Nephron progenitor cell (in vitro differentiated cells): ENCODE measurements at places on chromosomes 12 and 14.

GRCh38 chr12:31005256-31005943 is 68.3 kb upstream of the DDX11 start:
- DNase-seq, result no peak
- H3K27ac ChIP-seq, result no peak overlapping the region
- no peak overlapping the region for H3K4me3 ChIP-seq

DNA sequence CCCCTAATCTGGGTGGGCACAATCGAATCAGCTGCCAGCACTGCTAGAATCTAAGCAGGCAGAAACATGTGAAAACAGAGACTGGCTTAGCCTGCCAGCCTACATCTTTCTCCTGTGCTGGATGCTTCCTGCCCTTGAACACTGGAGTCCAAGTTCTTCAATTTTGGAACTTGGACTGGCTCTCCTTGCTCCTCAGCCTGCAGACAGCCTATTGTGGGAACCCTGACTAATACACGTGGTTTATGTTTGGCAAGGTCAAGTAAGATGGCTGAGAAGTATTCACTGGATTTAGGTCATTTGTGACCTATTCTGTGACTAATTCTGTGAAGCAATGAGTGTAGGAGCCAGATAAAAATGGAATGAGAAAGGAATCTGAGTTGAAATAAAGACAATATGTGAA is 11.0 kb downstream of the GPR135 start:
- no peak overlapping the region for H3K4me3 ChIP-seq
- H3K27me3 ChIP-seq, result no peaks in the 10 kb centered on the region
- peaks cover 49% of the 10 kb centered on the region for H3K36me3 ChIP-seq
- H3K4me1 ChIP-seq, result no peaks in the 10 kb centered on the region

- peaks cover 5% of the 10 kb centered on the region for H3K36me3 ChIP-seq
- DNase-seq, result no peak
- H3K27me3 ChIP-seq, result peaks cover 2% of the 10 kb centered on the region
- no peaks in the 10 kb centered on the region for H3K4me1 ChIP-seq
- no peak overlapping the region for H3K4me3 ChIP-seq
Measured at GRCh38 chr12:105100998-105101397, 6.5 kb upstream of the WASHC4 start.

- H3K27ac ChIP-seq, result no peak overlapping the region
- H3K4me3 ChIP-seq, result no peak overlapping the region
- H3K27me3 ChIP-seq, result no peaks in the 10 kb centered on the region
- H3K36me3 ChIP-seq, result peaks cover 65% of the 10 kb centered on the region
- H3K4me1 ChIP-seq, result peaks cover 19% of the 10 kb centered on the region
Measured at GRCh38 chr12:128675576-128675975, 148.2 kb downstream of the SLC15A4 start.

DNA sequence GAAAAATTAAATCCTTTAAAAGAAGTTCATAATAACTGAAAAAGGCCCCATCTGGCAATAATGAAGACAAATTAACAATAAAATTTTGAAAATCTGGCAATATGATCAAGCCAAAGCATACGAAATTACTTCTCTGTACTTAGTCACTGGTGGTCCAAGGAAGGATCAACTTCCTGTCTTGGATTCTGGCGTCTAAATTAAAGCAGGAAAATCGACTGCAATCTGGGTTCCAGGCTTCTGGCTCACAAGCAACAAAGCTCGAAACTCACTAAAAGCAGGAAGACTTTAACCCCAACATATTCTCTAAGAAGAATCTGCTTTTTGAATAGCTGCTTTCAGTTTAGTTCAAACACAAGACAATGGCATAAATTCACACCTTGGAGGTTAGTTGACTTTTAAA is 49.7 kb downstream of the LRIG3 start:
- H3K27me3 ChIP-seq, result no peaks in the 10 kb centered on the region
- no peaks in the 10 kb centered on the region for H3K4me1 ChIP-seq
- H3K27ac ChIP-seq, result peak overlapping the region; percentile 54
- no peak for DNase-seq
- peaks cover 80% of the 10 kb centered on the region for H3K36me3 ChIP-seq

DNA sequence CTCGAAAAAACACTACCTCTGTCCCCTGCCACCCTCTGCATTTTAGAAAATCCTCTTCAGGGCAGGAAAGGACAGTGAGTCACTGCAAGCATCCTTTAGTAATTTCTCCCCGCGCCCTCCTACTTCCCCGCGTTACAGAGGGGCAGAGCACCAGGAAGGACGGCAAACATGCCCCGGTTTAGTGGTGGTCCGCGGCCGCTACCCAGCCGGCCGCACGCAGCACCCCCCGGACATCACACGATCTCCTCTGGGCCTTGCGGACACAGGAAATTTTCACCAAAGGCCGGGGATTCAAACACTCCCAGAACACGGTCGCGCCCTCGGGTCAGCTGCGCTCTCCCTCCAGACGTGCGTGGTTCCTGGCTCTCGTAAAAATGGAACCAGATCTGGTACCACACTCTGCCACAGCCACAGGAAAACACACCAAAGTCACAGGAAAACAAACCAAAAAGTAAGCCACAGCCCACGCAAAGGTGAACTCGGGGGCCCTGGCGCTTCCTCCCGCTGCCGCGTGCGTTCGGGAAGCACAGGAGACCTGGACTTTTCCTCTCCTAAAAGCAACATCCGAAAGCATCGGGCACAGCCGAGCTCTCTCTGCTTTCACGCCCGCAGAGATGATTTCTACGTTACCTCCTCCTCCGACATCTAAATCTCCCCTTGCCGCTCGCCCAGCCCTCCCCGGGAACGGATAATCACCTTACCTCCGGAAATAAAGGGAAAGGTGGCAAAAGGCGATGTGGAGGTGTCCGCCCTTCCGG is 839 bp downstream of the SLC38A1 start:
- no peaks in the 10 kb centered on the region for H3K27me3 ChIP-seq
- no peak overlapping the region for H3K27ac ChIP-seq
- H3K36me3 ChIP-seq, result no peaks in the 10 kb centered on the region
- peaks cover 17% of the 10 kb centered on the region for H3K4me1 ChIP-seq

- peaks cover 7% of the 10 kb centered on the region for H3K27me3 ChIP-seq
- H3K27ac ChIP-seq, result no peak overlapping the region
- H3K4me1 ChIP-seq, result no peaks in the 10 kb centered on the region
- no peak for DNase-seq
Measured at GRCh38 chr12:37543131-37543965, 773.2 kb upstream of the ALG10B start.

DNA sequence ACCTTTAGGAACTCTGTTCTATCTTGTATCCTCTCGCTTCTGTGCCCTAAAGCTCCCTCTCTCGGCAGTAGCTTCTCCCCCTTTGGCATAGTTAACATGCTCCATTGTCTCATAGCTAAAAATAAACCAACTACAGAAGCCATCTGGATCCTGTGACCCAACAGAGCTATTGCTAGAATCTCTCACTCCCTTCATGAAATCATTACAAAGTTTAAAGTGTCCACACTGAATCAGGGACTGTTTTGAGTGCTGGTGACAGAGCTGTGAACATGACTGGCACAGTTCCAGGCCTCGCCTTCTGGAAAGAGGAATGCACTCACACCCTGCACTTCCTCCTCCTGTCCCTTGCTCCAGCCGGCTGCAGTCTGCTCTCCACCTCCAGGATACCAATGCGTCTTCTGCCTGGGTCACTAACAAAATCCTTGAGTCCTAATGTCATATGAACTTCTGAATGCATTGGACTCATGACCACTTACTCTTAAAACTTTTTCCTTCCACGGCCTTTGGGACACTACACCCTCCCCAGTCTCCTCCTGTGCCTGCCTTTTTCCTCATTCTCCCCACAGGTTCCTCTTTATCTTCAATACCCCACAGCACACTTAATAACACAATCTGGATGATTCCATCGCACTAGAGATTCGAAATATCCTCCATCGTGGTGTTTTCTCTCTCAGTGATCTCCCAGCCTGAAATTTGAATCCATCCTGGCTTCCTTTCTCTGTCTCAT is 13.2 kb downstream of the PLBD1 start:
- H3K4me1 ChIP-seq, result no peaks in the 10 kb centered on the region
- no peaks in the 10 kb centered on the region for H3K27me3 ChIP-seq
- H3K4me3 ChIP-seq, result no peak overlapping the region
- H3K36me3 ChIP-seq, result peaks cover 19% of the 10 kb centered on the region

- no peak for DNase-seq
- no peak overlapping the region for H3K4me3 ChIP-seq
- peaks cover 12% of the 10 kb centered on the region for H3K4me1 ChIP-seq
- H3K27me3 ChIP-seq, result peaks cover 4% of the 10 kb centered on the region
Measured at GRCh38 chr12:29207120-29207519, 58.0 kb downstream of the FAR2 start.

GRCh38 chr12:110545812-110546211 is 37.3 kb downstream of the PPTC7 start:
- H3K27ac ChIP-seq, result peak overlapping the region; percentile 14
- no peak overlapping the region for H3K4me3 ChIP-seq
- H3K36me3 ChIP-seq, result peaks cover 44% of the 10 kb centered on the region
- no peak for DNase-seq

GRCh38 chr14:86673523-86673969 is 1143.6 kb downstream of the FLRT2 start:
- DNase-seq, result no peak
- no peaks in the 10 kb centered on the region for H3K36me3 ChIP-seq
- no peak overlapping the region for H3K4me3 ChIP-seq
- H3K4me1 ChIP-seq, result peaks cover 21% of the 10 kb centered on the region
- peak overlapping the region; percentile 35 for H3K27ac ChIP-seq

GRCh38 chr14:62143245-62143644 is 381.0 kb downstream of the SNAPC1 start:
- H3K27me3 ChIP-seq, result no peaks in the 10 kb centered on the region
- no peak overlapping the region for H3K27ac ChIP-seq
- H3K4me1 ChIP-seq, result no peaks in the 10 kb centered on the region
- H3K4me3 ChIP-seq, result no peak overlapping the region

GRCh38 chr12:121391619-121392324 is 8.1 kb upstream of the RNF34 start:
- no peak overlapping the region for H3K4me3 ChIP-seq
- peaks cover 13% of the 10 kb centered on the region for H3K27me3 ChIP-seq
- DNase-seq, result no peak
- H3K27ac ChIP-seq, result no peak overlapping the region

DNA sequence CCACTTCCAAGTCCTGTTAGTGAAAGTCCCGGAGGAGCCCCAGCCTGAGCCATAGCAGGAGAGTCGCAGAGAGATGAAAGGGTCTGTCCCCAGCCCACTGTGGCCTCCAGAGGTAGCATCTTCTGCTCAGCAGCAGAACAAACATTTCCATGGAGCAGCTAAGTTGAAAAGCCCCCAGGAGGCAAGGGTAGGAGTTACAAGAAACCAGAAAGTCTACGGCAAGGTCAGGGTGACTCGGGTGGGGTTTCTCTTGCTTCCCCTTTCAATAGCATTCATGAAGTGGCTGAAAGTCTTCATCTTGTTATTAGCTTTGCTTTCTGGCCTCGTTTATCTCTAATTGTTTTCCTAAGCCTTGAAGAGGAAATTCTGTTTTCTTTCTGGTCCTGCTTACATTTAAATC is 151.2 kb upstream of the DIO3 start:
- H3K27ac ChIP-seq, result no peak overlapping the region
- H3K36me3 ChIP-seq, result no peaks in the 10 kb centered on the region
- no peak overlapping the region for H3K4me3 ChIP-seq
- peaks cover 32% of the 10 kb centered on the region for H3K4me1 ChIP-seq

DNA sequence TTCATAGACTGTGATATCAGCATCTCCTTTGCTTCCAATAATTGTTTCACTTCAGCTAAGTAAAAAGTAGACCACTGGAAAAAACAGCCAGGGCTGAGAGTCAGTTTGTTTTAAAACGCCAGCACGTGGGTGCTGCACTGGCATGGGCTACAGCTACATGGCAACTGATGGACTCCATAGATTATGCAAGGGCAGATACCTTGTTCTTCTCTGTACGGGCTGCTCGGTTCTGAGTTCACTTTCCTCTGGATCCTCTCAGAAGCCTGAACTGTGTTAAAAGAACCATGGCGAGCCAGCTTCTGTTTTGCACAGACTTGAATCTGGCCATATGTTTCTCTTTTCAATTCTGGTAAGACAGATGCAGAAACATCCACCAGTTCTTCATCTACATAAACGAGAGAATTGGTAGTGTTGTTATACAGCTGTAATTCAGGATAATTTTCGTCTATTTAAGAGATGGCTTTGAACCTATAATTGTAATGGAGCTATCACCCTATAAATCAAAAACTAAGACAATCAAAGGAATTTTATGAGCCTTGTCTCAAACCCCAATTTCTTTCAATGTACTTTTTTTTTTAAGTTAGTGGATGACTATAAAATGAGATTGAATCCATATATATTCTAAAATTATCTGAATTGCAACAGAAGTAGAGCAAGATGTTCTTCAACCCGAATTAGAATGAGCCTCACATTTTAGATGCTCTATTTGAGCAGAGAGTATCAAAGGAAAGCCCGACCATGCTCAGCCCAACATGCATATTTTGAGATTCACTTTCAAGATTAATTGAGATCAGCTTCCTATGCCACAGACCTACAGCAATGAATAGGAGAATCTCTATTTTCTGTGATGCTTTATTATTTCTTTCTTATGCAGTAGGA is 31.5 kb downstream of the E2F7 start:
- H3K4me3 ChIP-seq, result no peak overlapping the region
- no peaks in the 10 kb centered on the region for H3K4me1 ChIP-seq
- DNase-seq, result no peak
- peaks cover 4% of the 10 kb centered on the region for H3K27me3 ChIP-seq

- no peaks in the 10 kb centered on the region for H3K36me3 ChIP-seq
- H3K27me3 ChIP-seq, result no peaks in the 10 kb centered on the region
- no peak overlapping the region for H3K4me3 ChIP-seq
- no peak for DNase-seq
- no peak overlapping the region for H3K27ac ChIP-seq
Measured at GRCh38 chr14:80434574-80435321, 223.4 kb upstream of the DIO2 start.

- peaks cover 20% of the 10 kb centered on the region for H3K36me3 ChIP-seq
- no peak for DNase-seq
- H3K4me3 ChIP-seq, result no peak overlapping the region
- H3K4me1 ChIP-seq, result peaks cover 13% of the 10 kb centered on the region
- peaks cover 3% of the 10 kb centered on the region for H3K27me3 ChIP-seq
Measured at GRCh38 chr12:113385282-113385882, 18.3 kb downstream of the SDS start.

DNA sequence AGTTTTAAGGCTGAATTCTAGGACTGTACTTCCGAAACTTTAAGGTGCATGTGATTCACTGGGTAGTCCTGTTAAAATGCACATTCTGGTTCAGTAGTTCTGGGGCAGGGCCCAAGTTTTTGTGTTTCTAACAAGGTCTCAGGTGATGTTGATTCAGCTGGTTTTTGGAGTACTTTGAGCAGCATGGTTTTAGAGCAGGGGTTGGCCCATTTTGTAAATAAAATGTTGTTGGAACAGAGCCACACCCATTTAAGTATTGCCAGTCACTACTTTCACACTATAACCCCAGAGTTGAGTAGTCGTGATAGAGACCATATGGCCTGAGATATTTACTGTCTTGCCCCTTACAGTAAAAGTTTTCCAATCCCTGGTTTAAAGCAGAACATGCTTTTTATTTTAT is 111.3 kb downstream of the SYNE2 start:
- no peaks in the 10 kb centered on the region for H3K4me1 ChIP-seq
- DNase-seq, result no peak
- H3K27ac ChIP-seq, result no peak overlapping the region
- H3K4me3 ChIP-seq, result no peak overlapping the region
- H3K36me3 ChIP-seq, result peaks cover 5% of the 10 kb centered on the region

- no peak overlapping the region for H3K27ac ChIP-seq
- H3K4me1 ChIP-seq, result peaks cover 11% of the 10 kb centered on the region
- H3K27me3 ChIP-seq, result peaks cover 6% of the 10 kb centered on the region
- no peak overlapping the region for H3K4me3 ChIP-seq
- DNase-seq, result no peak
Measured at GRCh38 chr12:66900616-66901015, 221.7 kb upstream of the GRIP1 start.

GRCh38 chr14:53953828-53954550 is 2.6 kb downstream of the BMP4 start:
- H3K4me1 ChIP-seq, result peaks cover 57% of the 10 kb centered on the region
- H3K27me3 ChIP-seq, result peaks cover 16% of the 10 kb centered on the region
- H3K27ac ChIP-seq, result peak overlapping the region; percentile 95
- peaks cover 35% of the 10 kb centered on the region for H3K36me3 ChIP-seq
- peak; percentile 50 for DNase-seq
